ENCODE measurements at places on chromosomes 2 and 18. TPM values are rescaled to one million over a fixed set of nuclear protein-coding genes. Genes with fewer than 3 reads are reported as not detected.

GRCh38 chr2:157887946-157888345 is 11.8 kb upstream of the ACVR1 start:
- no peak for DNase-seq

DNA sequence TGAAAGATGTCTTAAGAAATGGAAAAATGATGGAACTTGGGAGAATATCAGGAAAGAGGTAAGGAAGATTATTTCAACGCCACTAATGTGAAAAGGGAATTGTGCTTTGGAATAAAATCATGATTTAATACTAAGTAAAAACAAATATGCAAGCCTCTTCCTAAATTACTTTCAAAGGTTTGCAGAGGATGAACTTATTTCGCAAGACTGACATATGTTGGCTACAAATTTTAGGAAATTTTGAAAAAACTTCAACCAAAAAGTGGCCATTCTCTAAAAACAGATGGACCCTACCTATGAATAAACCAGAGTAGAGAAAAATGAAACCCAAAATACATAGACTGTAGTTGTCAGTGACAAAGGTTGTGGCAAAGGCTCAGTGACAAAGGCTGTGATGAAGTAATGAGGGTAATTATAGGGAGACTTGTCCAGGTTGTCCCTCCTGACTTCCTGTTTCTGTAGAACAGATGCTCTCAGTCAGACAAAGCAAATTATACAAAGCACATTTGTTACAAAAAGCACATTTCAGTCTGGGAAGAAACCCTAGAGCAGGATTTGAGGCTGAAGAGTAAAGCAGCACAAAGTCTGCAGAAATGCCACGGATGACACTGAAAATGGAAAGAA is 39.5 kb downstream of the SFT2D3 start:
- no peak for DNase-seq

DNA sequence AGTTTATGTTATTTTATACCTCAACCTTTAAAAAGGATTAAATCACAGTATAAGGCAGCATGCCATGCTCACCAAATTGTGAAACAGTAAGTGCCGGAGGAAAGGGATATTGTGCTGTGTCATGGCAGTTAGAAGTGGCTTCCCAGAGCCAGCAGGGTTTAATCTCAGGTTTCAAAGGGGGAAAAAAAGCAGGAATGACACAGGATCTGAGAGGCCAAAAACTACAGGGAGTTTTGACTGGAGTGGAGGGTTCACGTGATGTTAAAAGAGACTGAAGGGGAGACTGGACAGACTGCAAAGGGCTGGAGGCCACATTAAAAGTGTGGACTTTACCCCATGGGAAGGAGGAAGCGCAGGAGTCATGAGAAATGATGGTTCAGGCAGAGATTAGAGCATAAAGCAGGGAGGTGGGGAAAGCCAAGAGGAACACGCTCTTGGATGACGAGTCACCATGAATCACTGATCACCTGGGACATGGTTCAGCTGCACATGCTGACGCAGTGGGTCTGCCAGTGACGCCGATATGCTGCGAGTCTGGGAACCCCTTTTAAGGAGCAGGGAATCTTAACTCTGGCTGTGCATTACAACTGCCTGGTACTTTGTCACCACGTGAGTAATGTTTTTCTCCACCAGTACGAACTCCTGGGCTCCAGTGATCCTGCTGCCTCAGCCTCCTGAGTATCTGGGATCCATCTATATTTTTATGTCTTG is 6.1 kb downstream of the CHMP1B start:
- DNase-seq: peak; percentile 48

DNA sequence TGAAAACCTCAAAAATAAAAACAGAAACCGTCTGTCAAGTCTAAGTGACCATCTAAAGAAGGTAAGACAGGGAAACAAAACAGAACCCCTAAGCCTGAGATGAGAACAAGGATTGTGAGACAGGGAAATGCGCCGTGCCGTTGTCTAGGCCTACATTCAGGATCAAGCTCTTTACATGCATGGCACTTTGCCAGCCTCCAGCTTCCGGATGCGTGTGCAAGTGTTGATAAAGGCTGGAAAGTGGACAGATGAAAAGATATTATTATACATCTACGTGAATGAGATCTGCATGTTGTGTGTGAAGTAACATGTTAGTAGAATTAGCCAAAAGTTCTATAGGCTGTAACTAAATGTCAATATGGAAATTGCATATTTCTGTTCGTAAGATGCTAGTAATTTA is 28.6 kb upstream of the TMEM87B start:
- DNase-seq: no peak

DNA sequence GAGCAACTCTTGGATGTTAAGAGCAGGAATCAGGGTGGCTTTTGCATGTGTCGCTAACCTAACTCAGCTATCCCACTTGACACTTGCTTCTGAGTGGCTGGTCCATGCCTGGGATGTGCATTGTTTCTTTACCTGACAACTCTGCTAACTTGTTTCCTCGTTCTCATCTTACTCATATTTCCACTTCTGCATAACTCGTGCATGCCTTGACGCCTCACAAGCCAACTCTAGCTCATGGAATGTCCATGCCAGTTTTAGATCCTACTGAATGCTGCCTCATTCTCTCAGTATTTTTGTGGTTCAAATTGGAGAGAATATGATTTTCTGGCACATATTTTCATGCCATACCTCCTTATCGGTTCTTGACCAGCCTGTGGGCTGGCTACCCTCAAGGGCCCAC is 52.5 kb downstream of the CDCA7 start:
- no peak for DNase-seq

- DNase-seq: no peak
These were observed 84.2 kb downstream of the ARL4C start for GRCh38 chr2:234412726-234413125.

DNA sequence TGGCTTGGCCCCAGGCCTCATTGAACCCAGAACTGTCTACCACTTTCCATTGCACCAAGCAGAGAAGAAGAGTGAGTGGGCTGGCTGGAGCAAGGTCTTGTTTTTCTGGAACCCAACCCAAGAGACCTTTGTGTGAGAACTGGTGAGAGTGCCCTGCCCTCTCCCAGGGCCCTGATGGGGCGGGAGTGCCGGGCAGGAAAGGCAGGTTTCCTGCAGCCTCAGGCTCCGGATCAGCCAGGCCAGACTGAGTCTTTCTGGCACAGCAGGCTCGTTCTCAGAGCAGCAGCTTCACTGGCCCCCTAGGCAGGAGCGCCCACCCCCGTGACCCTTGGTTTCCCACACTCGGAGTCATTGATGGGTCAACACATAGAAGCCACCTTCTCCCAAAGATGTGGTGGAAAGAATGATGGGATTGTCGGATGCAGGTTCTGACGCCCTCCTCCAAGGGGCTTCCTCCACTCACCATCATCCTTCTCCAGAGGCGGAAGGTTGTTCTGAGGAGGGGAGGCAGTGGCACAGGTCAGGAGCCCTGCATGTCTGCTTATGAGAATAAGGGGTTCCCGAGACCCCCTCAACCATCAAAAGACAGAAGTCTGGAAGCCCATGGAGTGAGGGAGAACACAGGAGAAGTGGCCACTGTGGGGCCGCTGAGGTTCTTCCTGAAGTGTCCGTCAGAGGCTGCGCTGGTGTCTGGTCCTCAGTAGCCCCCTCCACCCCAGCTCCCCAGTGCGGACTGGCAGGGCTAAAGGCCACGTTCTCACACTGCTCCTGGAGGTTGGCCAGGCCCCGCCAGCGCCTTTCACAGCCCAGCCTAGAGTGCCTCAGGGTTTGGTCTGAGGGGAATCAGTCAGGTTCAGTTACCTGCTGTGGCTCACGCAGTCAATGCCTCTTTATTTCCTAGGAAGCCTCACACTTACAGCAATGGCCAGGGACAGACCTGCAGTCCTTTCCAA is 62.8 kb upstream of the LAPTM4A start:
- peak; percentile 76 for DNase-seq

GRCh38 chr2:132615329-132616085 is 54.5 kb downstream of the LYPD1 start:
- DNase-seq: no peak

DNA sequence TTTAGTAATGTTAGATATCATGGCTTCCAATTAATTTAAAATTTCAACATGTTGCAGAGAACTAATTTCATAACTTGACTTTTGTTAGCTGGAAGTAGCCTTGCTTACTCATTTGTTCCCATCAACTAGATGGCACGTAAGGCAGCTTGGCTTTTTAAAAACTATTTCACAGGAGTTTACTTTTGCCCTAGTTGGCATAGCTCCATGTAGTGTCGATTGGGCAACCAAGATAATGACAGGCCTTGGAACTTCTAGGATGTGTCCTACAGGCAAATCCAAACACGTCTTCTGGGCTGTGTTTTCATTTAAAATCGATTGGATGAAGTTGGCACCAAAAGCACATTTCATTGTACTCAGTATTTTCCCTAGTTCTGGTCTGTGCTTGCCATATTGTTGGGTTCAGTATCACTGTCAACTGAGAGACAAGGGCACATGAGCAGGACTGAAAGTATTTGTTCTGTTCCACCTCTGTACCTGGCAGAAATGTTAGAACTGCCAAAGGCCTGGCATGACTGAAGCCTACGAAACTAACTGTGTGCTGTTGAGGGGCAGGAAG is 29.4 kb downstream of the HADHB start:
- DNase-seq: peak; percentile 82

- no peak for DNase-seq
These were observed 135.9 kb upstream of the ARL4C start for GRCh38 chr2:234632527-234633391.

DNA sequence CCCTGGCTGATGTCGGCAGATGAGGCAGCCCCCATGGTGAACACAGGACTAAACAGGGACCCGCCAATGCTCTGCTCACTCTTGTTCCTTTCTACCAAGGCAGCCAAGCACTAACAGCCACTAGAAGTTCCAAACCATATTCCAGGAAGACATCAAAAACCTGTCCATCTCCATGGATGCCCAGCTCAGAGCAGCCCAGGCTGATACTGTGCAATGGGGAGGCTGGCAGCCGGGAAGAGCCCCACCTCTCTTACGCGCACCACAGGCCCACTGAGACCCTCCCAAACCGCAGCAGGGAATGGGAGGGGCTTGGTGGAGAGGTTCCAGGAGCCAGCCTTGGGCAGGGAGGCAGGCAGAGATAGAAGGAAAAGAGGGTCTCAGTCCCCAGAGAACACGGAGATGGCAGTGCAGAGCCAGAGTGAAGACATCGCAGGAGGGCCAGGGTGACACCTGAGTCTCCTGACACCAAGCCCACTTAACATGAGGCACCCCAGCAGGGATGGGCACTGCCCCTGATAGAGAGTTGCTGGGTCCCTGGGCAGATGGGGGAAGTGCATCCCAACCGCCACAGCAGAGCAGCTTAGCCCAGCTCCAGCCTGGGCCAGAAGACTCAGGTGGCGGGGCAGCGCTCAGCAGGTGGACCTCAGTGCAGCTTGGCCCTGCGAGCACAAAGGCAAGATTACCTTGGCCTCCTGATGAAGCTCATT is 3.4 kb downstream of the HS6ST1 start:
- DNase-seq: peak; percentile 39

DNA sequence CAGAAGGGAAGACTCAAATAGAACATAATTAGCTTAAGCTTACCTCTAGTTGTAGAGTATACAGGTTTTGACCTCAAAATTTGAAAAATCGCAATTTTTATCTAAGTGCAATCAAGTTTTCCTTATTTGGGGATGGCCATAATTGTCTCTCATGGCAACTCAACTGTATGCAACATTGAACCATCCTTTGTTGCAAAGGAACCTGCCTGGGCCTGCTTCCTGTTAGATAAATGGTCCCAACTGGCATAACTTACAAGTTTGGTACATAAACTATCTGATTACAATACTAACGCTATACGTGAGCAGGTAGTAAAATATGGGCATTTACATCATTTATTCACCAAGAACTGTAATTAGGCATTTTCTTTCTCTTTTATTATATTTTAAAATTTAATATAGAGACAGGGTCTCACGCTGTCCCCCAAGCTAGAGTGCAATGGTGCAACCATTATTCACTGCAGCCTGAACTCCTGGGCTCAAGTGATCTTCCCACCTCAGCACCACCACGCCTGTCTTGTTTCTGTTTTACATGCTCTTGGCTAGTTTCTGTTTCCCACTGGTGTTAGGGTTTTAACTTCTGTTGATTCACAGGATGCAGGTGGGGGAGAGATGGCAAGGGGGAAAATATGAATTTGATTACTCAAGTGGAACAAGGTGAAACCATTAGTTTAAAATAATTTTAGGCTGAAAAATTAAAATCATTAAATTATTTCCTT is 55.3 kb upstream of the B3GNT2 start:
- no peak for DNase-seq

- DNase-seq: no peak
These were observed 10.3 kb downstream of the CNRIP1 start for GRCh38 chr2:68309426-68309825.

DNA sequence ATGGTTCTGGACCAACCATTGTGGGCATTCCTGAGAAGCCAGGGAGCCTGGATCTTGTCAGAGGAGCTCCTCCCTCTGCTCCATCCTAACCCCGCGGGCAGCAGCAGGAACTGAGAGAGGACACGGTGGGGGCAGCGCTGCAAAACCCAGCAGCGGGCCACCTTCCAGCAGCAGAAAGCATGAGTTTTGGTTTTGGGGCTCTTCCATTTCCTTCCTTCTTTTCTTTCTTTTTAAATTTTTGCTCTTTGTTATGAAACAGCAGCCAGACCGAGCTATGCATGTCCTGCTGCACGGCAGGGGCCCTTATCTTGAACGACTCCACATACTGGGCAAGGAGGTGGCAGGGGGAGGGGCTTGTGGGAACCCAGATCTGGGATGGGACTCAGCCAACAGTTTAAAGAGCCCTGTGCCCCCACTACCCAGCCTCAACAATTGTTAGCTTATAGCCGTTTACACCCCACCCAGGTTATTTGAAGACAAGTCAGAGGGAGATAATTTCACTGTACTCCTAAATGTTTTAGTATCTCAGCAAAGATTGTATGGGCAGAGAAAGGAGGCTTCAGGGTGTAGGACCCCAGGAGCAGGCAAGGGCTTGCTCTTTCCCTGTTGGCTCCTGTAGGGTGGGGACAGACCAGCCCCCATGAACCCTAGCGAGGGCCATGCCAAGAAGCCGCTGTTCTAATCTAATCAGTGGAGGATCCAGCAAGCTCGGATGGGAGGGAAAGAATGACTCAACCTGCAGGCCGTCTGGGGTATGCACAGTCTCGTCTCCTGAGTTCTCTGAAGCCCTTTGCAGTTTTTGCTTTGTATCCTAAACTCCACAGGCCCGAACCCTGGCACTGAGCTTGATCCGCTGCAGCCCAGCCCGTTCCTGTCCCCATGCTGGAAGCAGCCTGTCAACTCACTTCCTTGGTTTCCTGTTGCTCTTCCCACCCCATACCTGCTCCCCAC is 75.3 kb downstream of the LRRFIP1 start:
- no peak for DNase-seq

GRCh38 chr18:50679056-50679455 is 119.2 kb downstream of the MAPK4 start:
- DNase-seq: no peak

GRCh38 chr2:46074501-46074900 is 222.7 kb upstream of the EPAS1 start:
- no peak for DNase-seq

Gene THUMPD2
- total RNA-seq: 24.6 TPM

Gene KHK
- 2.6 TPM for total RNA-seq

Gene RND3
- 63.5 TPM for total RNA-seq

Gene RNF152
- 52.9 TPM for total RNA-seq
